Pancreas (tissue), 10 donors: ENCODE measurements at places on chromosomes 5 and 9. TPM values are rescaled to one million over a fixed set of nuclear protein-coding genes. Genes with fewer than 3 reads are reported as not detected.

The TAF11L5 gene
- not detected for polyA plus RNA-seq

The C9orf153 gene
- polyA plus RNA-seq, result 0.42 TPM

The PCDHGB7 gene
- 1.1 TPM for polyA plus RNA-seq

The ZNF474 gene
- polyA plus RNA-seq, result not detected

The HRH2 gene
- polyA plus RNA-seq, result 0.42 TPM

The LVRN gene
- 0.61 TPM for polyA plus RNA-seq

The THOC3 gene
- polyA plus RNA-seq, result 14.3 TPM

DNA sequence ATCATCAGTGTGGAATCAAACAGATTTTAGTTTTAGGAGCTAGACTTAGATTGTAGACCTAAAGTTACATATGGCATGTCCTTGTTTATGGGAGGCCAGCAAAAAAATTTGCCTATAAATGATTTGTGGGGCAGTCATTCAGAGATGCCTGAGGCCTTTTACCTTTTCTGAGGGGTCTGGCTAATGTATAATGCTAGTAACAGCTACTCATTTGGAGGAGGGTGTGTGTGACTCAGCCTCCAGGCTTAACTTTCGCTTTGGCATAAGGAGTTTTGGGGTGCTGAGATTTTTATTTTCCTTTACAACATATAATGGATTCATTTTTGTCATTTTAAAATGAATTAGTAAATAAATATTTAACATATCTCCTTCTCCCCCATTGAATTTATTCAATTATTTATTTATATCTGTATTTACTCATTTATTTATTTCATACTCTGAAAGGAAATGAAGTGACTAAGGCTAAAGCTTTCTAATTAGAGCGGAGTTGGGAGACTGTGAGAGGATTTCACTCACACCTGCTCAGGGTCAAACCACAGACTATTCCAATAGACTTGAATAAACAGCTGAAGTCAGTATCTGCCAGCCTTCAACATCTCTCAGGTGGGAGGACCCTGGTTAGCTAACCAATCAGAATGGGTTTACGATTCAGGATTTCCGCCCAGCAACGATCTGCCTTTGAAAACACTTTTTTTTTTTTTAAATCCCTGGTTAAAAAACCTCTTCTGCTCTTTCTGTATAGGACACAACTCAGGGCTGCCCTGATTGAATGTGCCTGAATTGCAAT is 487.5 kb upstream of the SGCD start:
- no peak for DNase-seq

DNA sequence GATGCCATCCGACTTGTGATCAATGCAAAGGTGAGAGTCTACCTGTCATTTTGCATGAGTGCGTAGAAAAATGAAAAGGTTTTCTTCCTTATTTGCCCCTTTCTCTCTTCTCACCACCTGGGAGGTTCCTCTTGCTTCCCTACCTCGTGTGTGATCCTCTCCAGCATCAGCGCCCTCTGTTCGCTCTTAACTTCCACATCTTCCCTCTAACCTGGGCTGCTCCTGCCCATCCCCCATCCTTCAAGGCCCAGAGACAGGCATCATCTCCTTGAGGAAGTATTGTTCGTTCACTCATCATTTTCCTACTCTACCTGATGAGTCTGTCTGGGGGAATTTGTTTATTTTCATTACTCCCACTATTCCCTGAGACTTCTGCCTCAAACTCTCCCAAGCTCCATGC is 55.8 kb downstream of the RFK start:
- no peak for DNase-seq

GRCh38 chr5:178781936-178782335 is 51.5 kb upstream of the ZNF354A start:
- DNase-seq, result no peak

- DNase-seq, result no peak
Observed at GRCh38 chr5:89282554-89283510, 399.8 kb upstream of the MEF2C start.

DNA sequence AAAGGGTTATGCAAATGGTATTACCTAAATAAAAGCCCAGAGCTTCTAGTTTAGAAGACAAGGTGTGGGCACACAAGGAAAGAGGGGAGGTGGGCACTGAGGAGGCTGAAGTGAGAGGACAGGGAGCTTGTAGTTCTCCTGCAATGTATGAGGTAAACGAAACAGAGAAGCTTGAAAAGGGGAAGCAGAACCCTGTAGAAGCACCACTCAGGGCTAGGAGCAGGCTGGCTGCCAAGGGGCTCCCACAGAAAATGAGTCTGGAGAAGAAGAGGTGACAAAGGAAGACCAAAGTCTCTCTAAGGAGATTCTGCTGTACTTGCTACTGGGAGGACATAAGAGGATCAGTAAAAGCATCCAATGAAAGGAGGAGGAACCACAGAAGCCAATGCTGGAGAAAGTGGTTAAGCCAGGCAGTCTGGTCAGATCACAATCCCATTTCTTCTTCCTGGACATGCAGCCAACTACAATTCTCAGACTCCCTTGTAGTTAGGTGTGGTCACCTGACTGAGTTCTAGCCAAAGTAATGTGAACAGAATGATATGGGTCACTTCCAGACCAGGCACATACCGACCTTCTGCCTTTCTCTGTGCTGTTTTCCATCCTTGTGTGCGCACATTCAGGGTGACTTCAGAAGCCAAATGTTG is 174.5 kb upstream of the MAP3K1 start:
- no peak for DNase-seq

GRCh38 chr5:67215519-67216471 is 19.2 kb upstream of the CD180 start:
- DNase-seq, result peak; percentile 29

DNA sequence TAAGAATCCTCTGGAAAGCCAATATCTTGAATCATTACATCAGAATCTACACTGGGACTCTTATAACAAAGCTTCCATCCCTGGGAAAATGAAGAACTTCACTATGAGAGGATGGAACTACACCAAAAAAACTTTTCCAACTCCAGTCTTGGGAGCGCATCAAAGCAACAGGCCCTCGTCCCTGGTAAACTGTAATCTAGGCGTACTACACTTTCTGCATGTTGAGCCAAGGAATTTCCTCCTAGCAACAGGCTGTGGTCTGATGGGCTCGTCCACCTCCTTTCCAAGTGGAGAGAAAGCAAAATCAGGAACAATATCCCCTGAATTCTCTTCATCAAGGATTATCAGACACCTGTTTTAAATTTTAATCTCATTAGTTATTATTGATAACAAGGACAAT is 94.1 kb downstream of the NFIB start:
- DNase-seq, result no peak

DNA sequence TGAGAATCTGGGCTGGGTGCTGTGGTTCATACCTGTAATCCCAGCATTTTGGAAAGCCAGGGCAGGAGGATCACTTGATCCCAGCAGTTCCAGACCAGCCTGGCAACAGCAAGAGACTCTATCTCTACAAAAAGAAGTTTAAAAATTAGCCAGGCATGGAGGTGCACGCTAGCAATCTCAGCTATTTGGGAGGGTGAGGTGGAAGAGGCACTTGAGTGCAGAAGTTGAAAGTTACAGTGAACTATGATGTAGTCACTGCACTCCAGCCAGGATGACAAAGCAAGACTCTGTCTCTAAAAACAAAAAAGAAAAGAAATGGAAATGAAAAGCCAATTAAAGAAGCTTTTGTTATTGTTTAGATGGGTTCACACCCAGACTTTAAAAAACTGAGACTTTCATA is 131.6 kb upstream of the RASA1 start:
- DNase-seq, result no peak

DNA sequence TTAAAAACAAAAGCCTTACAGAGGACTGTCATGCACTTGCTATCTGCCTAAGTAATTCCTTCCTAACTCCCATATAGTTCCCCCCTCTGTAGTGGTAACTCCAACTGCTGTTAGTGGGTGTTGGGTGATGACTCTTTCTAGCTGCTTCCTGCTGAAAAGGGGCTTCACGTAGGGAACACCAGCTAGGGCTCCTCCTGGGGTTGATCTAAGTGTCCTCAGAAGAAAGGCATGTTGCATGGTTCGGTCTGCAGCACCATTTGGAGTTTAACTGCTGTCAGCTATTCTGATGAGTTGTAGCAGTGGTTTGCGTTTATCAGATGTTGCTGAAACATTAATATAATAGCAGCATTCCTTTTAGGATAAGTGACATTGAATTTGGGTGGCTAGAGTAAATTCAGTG is 281.9 kb upstream of the TUSC1 start:
- DNase-seq, result no peak

GRCh38 chr9:111400564-111400898 is 70.5 kb upstream of the OR2K2 start:
- no peak for DNase-seq

GRCh38 chr9:2964470-2964869 is 120.6 kb upstream of the PUM3 start:
- no peak for DNase-seq

DNA sequence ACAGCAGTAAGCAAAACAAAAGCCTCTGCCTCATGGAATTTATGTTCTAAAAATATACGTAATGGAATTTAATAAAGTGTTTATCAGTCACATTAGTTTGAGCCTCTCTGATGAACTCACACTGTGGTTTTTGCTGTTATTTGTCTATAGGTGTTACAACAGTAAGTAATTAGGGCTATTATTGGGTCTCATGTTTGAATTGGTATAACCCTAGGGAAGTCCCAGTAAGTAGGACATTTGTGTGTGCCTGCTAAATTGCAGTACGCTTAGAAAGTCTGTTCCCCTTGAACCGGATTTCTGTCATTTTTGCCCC is 197.6 kb downstream of the NR3C1 start:
- DNase-seq, result no peak
